ENCODE measurements at places on chromosomes 2 and 18.

DNA sequence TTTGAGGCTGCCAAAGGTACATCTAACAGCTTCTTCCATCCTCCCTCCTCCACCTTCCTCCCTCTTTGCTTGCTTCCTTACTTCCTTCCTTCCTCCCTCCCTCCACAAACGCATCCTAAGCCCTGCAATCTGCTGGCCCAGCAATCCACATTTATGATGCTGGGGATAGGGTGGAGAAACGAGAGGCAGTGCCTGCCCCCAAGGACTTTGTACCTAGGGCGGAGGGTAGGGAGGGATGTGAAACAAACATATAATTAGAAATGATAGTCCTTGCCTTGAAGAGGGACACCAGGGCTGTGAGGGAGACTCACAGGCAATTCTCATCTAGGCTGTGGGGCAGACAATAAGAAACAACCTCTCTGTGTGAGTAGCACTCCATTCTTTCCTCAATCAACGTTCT is 188.3 kb downstream of the ANKRD30B start:
- DNase-seq = no peak

DNA sequence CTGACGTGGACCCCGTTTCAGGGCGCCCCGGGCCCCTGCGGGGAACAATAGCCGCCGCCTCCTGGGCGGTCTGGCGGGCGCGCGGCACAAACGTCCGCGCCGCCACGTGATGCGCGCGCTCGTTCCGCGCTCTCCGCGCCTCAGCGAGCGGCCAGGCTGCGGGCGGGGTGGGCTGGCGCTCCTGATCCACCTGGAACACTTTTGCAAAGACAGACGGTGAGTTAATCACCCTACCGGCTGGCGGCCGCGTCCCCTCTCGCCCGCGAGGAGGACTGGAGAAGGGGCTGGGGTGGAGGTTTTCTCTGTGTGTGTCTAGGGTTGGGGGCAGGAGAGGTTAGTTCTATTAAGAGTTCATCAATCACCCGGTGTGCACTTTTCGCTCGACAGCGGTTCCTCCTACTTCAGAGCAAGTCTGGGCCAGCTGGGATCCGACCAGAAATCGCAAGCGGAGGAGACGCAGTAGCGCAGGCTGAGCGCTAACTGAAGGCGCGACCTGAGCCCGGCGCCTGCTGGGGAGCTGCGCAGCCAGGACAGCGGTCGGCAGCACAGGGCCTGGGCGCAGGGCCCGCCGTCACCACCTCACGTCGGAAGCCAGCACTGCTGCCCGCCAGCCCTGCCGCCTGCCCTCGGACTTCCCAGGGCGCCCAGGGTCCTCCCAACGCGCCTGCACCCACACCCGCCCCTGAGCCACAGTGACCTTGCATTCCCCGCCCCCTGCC is 10.3 kb upstream of the HOXD1 start:
- DNase-seq = no peak

- DNase-seq = peak; percentile 56
Observed at GRCh38 chr18:13437796-13438506, 219.4 kb downstream of the LDLRAD4 start.

DNA sequence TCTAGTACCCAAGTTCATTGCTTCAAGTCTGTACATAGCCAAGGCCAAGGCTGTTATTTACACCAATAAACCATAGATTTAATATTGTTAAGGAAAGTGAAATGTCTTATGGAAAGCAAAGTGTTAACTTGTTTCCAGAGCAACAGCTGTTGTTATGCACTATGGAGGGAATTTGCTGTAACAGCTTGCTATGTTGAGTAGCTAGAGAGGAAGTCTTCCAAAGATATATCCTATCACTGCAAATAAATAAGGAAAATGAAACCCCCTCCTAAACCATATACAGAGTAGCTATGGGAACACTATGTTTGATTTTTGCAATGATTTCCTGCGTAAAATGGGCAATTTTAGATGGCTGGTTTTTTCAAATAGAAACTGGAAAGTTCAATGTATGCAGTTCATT is 21.1 kb downstream of the TMEM182 start:
- no peak for DNase-seq

GRCh38 chr2:120381661-120382060 is 35.7 kb downstream of the INHBB start:
- DNase-seq = no peak

DNA sequence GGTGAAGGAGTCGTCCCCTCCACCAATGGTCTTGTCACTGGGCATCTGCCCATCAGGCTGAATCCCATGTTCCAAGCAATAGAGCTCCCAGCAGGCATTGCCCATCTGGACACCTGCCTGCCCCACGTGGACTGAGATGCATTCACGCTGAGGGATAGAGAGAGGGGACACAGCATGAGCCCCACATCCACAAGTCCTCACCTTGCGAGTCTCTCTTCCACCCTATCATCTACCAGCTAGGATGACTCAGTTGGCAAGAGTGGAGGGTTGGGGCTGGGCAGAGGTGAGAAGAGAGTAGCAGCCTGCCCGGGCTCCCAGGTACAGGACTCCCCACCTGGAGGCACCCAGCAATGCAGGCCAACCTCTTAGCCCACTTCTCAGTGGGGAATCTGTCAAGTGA is 959 bp upstream of the TUBA4B start:
- DNase-seq = peak; percentile 12

- DNase-seq = no peak
Observed at GRCh38 chr2:73337828-73338227, 44.5 kb upstream of the EGR4 start.

Data from naive thymus-derived CD4-positive, alpha-beta T cell (primary cell).